NCI-H1694 treated with DMSO at 0.1 percent for 48 hours (cell line): ENCODE measurements at places on chromosomes 16 and 17.

DNA sequence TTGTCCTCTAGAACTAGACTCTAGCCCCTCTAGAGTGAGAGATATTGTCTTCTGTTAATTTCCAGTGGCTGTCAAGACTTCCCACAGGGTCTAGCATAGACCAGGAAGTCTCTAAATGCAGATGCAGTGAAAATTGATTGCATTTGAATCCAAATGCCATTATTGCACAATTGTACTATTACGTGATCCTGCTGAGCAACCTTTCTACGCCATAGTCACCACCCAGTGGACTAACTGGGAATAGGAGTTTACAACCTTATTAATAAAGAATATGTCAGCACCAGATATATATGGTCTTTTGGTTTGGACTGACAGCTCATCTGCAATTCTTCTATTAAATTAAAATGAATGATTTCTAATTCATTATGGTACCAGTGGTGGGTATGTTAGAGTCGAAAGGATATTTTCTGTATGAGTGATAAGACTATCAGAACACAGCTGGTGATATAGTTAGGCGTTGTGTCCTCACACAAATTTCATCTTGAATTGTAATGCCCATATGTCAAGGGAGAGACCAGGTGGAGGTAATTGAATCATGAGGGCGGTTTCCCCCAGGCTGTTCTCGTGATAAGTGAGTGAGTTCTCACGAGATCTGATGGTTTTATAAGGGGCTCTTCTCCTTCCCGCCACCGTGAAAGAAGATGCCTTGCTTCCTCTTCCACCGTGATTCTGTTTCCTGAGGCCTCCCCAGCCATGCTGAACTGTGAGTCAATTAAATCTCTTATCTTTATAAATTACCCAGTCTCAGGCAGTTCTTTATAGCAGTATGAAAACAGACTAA lies 138.9 kb upstream of the CA10 start:
- peak; percentile 2 for DNase-seq

- no peak for DNase-seq
Measured at GRCh38 chr16:62060089-62060488, 23.9 kb upstream of the CDH8 start.

GRCh38 chr16:63690961-63691360 lies 1430.9 kb downstream of the CDH11 start:
- no peak for DNase-seq

- no peak for DNase-seq
Measured at GRCh38 chr16:84044118-84044488, 1.5 kb upstream of the SLC38A8 start.

DNA sequence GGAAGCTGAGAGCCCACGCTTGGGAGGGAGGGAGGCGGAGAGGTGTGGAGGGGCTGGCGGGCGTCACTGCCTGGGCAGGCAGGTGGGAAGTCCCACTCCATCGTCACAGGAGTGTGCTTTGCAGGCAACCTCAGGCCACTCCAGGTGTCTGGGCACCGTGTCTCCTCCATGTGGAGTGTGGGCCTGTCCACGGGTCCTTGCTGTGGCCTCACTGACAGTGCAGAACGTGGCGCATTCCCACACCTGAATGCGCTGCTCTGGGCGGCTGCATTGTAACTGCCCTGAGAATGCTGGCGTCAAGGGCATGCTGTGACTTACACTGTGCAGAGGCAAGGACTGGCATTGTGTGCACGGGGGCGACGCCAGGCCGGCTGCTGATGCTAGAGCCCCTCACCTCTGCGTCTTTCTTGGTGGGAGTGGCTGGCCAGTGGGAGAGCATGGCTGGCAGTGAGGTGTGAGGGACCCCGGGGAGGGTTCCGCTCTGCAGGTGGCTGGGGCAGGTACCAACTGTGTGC lies 66.4 kb downstream of the BANP start:
- no peak for DNase-seq

DNA sequence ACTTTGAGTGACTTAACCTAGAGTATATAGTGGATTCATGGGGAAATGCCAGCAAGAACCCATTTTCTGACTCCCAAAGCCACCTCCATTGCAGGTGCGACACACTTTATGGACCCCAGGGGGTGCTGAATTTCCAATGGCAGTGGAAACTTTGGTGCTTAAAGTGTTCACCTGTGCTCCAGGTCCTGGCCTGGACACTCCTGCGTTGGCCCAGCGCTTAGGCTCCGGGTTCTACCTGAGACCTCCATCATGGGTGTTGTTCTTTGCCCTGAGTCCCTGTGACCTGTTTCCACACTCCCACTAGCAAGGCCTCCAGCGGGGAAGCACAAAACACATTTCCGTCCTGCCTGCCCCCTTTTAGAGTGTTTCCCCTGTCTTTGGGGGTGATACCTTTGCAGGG lies 3.0 kb downstream of the CCNF start:
- no peak for DNase-seq

- DNase-seq: no peak
Measured at GRCh38 chr17:42179911-42180410, 981 bp downstream of the KCNH4 start.

GRCh38 chr17:2192367-2193057 lies 111.1 kb downstream of the SMG6 start:
- DNase-seq: no peak

DNA sequence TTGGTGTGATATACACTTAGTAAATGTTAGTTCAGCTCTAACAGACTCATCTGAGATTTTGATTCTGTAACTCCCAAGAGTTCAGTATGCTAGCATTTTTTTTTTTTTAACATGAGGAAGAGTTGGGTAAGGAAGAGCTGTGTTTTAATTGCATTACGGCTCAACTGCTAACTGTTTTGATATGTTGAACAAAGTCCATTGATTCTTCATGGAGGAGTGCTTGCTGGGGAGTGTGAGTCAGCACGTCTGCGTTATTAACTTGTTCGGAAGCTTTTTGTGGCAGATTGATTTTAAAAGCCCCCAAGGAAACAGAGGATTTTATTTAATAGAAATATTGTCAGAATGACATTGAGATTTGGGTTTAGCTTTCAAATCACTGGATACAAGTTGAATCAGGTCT lies 45.8 kb downstream of the PITPNC1 start:
- no peak for DNase-seq

GRCh38 chr16:20798364-20798763 lies 7.9 kb downstream of the ERI2 start:
- DNase-seq: no peak

- DNase-seq: peak; percentile 99
Measured at GRCh38 chr17:58631523-58632323, 60.1 kb downstream of the TEX14 start.

DNA sequence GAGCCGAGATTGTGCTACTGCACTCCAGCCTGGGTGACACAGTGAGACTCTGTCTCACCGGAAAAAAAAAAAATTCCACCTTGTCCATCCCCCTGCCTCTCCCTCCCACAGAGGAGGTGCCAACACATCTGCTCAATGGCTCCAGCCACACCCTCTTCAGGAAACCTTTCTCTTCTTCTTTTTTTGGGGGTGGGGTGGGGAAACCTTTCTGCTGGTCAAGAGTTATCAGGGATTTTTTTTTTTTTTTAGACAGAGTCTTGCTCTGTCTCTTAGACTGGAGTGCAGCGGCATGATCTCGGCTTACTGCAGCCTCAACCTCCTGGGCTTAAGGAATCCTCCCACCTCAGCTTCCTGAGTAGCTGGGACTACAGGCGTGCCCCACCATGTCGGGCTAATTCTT lies 18.7 kb downstream of the TNS4 start:
- DNase-seq: no peak

- no peak for DNase-seq
Measured at GRCh38 chr16:17173281-17173680, 297.5 kb downstream of the XYLT1 start.

GRCh38 chr17:58232707-58233156 lies 5.7 kb upstream of the LPO start:
- no peak for DNase-seq

- DNase-seq: peak; percentile 57
Measured at GRCh38 chr17:2336852-2337543, at the start of gene SGSM2. SGSM2 (plus strand) TSS chr17:2337501; CDS start chr17:2337689, 188 bp downstream.

GRCh38 chr17:40980117-40980516 lies 4.0 kb downstream of the KRT40 start:
- DNase-seq: no peak

GRCh38 chr17:65202844-65203571 lies 65.8 kb downstream of the RGS9 start:
- no peak for DNase-seq

DNA sequence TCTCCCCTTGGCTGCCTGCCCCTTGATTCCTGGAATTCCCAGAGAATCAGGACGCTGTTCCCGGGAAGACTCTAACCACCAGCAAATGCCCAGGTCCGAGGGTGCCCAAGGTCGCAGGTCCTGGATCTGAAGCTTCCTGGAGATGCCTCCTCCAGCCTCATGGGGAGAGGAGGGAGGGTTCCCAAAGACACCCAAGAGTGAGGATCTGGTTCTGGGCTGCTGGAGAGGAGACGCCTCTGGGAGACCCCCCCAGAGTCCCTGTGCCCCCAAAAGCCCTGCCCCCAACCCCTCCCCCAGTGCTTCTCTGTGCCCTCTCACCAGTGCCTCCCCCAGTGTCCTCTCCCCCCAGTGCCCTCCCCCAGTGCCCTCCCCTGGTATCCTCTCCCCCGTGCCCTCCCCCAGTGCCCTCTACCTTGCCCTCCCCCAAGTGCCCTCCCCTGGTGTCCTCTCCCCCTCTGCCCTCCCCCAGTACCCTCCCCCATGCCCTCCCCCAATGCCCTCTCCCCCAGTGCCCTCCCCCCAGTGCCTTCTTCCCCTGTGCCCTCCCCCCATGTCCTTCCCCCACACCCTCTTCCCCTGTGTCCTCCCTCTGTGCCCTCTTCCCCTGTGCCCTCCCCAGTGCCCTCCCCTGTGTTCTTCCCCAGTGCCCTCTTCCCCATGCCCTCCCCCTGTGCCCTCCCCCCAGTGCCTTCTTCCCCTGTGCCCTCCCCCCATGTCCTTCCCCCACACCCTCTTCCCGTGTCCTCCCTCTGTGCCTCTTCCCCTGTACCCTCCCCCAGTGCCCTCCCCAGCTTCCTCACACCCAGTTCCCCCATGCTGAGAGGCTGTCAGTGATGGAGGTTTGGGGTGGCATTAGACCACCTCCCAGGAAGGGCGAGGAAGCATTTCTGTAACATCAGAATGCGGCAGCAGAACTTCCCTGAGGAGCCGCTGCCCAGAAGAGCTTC lies 6.3 kb upstream of the SECTM1 start:
- DNase-seq: no peak

DNA sequence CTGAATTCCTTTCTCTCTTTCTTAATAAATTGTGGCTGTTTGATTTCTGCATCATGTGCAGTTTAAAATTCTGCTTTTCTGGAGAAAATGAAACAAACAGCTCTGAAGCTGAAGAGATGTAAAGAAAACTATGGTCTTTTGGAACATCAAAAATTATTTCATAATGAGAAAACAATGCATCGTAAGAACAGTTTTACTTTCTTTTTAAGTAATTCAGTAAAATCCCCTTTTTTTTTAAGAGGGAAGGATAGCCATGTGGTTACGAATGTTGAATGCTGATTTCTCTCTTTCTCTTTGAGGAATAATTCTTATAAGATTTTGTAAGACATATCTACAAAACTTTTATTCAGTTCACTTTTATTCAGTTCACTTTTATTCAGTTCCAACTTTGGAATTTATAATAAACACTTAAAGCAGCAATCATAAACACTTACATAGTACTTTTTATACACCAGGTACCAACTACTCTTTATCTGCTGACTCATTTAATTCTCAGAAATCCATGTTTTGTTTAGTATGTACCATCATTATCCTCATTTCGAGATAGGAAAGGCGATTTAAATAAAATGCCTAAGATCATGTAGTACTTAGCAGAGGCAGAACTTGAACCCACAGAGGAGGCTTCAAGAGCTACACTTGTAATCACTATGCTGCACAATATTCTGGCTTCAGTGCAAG lies 26.6 kb downstream of the CNTNAP4 start:
- no peak for DNase-seq

DNA sequence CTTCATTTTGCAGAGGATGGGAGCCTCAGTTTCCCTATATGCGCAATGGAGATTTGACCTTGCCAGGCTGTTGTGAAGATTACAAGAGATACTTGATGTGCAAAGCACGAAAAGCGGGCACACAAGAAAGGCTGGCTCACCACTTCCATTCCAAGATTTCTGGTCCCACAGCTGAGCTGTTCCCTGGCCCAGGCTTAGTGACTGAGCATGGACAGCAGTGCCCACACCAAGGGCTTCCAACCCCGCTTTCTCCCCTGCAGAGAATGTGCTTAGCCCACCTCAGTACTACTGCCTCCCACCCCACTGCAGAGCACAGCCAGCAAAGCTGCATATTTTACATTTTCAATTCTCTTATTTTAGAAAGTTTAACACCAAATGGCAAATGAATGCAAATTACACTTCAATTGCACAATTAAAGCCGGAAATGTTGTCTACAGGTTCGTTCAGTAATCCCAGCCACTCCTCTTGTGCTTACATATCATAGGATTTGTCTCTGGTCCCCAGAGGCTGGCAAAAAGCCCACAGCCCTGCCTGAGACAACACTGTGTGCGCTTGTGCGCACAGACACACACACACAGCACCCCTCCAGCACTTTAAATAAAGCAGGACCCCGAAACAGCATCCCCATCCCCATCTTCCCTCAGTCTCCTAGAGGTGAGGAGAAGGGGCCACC lies 51.8 kb downstream of the VAC14 start:
- DNase-seq: no peak

DNA sequence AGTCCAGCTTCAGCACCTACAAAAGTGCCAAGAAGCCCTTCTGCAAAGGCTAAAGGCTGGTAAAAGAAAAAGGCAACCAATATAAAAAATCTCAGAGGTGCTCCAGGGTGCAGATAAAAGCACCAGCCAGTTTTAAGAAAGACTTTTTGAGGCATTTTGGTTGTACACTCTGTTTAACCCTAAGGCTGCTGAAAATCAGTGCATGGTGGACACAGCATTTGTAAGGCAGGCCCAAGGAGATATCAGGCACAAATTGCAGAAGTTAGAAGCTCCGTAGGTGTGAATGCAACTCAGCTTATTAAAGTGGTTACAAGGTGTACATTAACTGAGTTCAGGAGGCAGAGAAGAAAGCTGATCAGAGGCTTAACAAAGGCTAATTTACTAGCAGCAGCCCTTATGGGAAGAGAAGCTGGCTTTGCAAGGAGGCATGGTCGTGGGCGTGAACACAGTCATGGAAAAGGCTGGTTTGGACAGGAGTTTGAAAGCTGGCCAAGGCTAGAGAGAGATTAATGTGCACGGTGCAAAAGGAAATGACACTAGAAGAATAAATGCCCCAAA lies 21.1 kb downstream of the ACSM1 start:
- DNase-seq: no peak

DNA sequence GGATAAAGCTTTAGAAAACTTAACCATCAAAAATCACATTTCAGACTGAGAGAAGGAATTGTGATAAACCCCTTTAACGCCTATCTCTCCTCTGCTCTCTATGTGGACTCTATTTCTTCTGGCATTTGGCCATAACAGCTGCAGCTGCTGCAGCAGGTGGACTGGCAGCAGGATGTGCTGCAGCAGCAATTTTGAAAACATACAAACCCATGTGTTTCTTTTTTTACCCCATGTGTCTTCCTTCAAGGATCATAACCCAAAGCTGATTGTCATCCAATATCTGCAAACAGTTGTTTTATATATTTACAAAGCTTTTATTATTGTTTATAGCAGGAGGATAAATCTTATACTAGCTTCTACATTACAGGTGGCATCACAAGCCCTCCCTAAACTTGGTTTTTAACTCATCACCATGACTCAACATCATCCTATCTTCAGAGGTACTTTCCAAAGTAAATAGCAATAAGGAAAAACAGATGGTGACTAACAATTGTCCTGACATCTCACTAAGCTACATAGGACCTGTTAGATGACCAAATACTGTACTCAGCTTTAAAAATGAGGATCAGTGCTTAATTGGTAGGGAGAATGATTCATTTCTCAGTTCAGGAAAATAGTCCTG lies 14.5 kb upstream of the KRTAP9-2 start:
- DNase-seq: no peak
